T-helper 17 cell (primary cell): ENCODE measurements at places on chromosomes 16 and 17.

- no peak for DNase-seq
Observed at GRCh38 chr17:64632194-64632593, 29.9 kb downstream of the SMURF2 start.

DNA sequence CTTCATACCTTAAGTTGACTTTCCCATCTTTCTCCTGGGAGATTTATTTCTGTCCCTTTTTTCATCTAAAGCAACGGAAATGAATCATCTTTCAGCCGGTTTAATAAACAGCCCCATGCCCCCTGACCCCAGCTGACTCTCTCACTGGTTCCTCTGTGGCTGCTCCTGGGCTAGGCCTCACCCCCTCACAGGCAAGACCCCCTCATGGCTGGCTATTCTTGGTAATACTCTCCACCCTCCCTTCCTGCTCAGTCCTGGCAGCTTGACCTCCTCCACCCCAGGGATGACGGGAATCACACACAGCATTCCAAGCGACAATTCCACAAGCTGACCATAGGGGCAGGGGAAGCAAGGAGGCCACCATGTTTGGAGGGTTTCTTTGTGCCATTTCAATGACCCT lies 1.5 kb upstream of the ADAP2 start:
- no peak for DNase-seq

DNA sequence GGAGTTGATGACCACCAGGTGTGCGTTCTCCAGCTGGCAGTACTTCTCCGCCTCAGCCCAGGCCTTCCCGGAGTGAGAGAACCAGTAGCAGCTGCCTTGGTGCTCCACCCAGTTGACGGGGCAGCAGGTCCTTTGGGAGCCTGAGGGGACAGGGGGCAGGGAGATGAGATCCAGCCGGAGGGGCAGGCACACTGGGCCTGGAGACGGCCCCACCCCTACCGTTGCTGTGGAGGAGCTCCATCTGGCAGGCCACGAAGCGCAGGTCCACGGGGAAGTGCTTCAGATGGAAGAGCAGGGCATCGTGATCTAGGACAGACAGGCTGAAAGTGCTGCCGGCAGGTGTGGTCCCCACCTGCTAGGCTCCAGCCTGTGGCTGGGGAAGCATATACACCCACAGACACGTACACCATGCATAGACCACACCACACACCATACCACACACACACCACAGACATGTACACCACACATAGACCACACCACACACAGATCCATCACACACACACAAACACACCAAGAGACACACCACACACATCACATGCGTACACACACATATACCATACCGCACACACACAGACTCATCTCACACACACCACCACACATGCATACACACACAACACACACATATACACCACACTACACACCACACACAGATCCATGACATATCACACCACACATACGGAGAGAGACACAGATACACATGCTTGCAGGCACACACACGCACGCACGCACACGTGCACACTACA lies 7.4 kb downstream of the ASGR2 start:
- no peak for DNase-seq

DNA sequence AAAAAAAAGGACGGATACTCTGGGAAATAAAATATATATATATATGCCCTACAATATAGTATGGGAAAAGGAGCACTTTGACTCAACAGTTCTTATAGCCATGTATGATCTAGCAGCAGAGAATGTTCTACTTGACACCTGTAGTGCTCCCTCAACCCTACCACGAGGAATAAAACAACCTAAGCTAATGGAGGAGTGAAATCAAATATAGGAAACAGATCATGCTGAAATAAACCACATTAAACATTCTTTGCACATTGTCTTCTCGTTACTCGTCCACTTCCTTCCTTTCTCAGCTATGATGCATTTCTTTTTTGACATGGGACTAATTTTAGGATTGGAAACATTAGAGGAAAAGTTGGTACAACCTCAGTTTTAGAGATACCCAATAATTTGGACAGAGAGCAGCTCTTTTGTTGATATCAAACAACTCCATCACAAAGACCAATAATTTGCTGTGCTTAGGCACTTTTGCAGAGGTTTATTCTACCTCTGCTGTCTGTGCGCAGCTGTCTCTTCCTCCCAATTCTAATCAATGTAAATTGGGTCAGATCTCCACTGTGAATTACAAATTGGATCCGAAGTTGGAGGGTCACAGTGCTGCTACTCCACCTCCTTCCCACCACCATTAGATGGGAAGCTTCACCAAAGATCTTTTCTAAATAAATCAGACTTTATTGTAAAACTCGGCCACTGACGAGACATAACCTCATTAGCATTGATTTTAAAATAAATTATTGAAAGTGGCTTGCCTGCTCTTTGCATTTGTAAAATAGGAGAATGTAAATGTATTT lies 65.8 kb downstream of the SNX11 start:
- no peak for DNase-seq

- DNase-seq: no peak
Observed at GRCh38 chr17:41625602-41626001, 1.2 kb upstream of the KRT17 start.

- no peak for DNase-seq
Observed at GRCh38 chr17:80063830-80064585, 27.6 kb downstream of the CCDC40 start.

- no peak for DNase-seq
Observed at GRCh38 chr17:82373731-82374625, 2.4 kb downstream of the UTS2R start.

DNA sequence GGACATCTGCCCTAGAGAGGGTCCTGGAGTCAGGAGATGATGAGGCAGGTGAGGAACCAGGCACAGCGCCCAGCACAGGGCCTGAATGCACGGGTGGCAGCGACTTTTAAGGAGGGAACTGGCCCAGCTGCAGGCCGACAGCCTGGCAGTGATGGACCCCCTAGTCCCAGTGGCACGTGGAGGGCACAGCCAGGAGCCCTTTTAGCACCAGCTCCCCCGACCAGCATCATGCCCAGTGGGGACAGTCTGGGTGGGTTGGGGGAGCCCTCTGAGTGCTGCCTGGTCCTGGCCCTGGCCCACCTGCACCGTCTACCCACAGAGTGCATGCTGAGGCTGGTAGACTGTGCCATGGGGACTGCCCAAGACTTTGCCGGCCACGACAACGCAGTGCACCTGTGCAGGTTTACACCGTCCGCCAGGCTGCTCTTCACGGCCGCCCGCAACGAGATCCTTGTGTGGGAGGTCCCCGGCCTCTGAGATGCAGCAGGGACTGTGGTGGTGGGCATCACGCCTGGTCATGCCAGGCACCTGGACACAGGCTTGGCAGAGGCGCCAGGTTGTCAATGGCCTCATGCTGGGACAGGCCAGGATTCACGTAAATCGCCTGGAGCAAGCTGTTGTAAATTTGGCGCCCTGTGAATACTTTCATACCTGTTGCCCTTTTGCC lies 686 bp upstream of the RHOT2 start:
- DNase-seq: no peak

DNA sequence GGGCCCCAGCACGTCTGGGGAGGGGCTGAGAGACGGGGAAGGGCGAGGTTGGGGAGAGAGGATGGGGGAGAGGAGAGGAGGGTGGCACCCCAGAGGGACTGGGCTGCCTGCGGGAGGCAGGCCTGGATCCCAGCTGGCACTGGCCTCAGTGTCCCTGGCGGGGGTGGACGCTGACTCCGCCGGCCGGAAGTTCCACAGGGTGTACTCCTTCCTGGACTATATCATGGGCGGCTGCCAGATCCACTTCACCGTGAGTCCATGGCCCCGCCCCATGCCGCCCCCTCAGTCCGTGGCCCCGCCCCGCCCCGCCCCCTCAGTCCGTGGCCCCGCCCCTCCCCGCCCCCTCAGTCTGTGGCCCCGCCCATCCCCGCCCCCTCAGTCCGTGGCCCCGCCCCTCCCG lies 11.3 kb downstream of the CPNE7 start:
- no peak for DNase-seq

- no peak for DNase-seq
Observed at GRCh38 chr17:65243838-65244625, 106.9 kb downstream of the RGS9 start.

GRCh38 chr17:43880420-43880991 lies 26.8 kb downstream of the MPP2 start:
- no peak for DNase-seq

- DNase-seq: no peak
Observed at GRCh38 chr17:8985054-8985701, 19.7 kb upstream of the PIK3R5 start.

DNA sequence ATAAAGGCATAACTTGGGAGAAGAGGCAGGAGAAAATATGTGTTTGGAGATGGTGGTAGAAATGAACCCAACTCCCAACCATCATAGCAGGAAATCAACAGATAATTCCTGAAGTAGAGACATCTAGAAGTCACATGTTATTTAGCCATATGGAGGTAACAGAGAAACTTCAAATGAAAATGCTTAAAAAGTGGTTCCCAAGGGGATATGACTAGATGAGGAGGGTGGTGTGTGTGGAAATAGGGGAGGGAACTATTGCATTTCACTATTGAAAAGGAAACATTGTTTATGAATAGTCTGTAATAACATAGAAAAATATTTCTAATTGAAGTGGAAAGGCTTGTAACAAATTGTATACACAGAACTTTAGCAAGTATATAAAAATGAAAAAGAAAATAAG lies 412.0 kb downstream of the SHISA9 start:
- DNase-seq: no peak

DNA sequence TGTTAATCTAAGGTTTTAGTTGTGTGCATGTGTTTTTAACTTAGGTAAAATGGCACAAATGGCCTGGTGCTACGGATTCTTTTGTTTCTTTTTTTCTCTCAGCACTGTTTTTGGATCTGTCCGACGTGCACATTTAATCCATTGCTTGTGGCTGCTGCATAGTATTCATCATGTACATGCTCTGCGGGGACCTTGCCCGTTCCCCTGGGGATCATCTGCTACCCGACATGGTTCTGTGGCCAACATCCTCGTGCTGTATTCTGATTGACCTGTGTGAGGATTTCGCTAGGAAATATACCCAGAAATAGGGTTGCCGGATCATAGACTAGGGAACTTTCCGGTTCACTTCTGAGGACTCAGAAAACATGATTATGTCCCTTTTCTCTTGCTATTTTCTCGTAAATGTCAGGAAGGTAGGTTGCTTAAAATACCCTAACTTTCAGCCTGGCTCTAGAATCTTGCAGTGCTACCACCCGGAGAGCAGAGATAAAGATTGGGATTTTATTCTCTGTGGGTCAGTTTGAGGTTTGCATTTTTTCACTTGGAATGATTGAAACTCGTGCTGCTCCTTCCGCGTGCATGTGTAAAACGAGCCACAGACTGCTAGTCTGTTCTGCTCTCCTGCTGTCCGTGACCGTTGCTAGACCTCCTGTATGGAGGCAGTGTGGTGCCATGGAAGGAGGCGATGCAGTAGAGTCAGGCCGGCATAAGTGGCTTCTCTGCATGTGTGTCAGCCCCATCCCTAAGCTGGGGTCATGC lies 42.9 kb downstream of the LDHD start:
- DNase-seq: no peak

DNA sequence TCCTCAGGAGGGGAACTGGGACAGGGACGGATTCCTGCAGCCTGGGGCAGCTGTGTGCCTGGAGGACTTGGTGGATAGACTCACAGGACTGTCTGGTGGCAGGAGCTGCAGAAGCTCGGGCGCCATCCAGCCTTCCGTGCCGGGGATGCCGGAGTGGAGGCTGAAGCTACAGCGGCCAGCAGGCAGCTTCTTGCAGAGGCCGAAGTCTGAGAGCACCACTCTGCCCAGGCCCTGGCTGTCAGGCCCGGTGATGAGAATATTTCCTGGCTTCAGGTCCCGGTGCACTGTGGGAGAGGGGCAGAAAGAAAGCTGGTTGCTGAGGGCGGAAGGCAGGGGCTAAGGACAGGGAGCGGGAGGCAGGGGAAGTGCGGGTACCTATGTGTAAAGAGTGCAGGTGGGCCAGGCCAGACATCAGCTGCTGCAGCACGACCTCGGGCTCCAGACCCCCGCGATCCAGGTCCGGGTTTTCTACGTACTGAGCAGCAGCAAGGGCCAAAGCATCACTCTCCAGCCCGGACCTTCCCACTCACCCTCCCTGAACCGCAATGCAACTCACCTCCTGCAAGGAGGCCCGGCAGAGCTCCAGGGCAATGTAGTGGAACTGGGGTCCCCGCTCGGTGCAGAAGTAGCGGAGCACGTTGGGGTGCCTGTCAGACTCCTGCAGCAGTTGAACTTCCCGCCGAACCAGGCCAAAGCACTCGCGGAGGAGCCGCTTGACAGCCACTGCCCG lies 16.1 kb downstream of the PLK1 start:
- DNase-seq: no peak

DNA sequence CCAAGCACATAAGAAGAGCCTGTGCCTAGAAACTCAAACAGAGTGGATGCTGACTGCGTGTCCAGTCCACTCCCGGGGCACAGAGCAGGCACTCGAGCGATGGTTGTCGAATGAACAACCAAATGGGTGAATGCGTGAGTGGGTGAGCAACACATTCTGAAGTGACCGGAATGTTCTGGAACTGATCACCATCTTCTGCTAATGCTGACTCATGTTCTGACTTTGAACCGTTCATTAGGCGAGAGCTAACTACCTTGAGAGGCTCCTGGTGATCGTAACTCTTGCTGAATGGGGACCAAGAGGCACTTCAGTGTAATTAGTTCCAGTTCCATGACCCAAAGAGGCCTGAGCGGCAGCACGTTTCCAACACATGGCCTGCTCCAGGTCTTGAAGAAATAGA lies 37.9 kb downstream of the IRF8 start:
- no peak for DNase-seq

DNA sequence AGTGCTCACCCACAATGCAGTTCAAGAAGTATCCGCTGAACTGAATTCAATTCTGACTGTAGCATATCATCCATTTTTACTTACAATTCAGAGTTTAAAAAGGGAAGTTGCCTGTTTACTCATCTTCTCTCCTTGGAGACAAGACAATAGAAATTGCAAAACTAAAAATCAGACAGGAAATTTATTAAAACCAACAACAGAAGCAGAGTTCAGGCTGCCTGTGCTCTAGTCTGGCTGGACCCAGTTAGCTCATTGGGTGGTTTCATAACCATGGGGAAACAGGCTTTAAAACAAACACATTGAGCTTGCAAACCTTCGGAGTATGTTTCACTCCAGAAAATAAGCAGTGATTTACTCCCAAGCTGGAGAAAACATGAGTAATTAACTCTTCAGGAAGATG lies 321.4 kb downstream of the GRIN2A start:
- no peak for DNase-seq
